ENCODE measurements at places on chromosomes 6 and 20.

DNA sequence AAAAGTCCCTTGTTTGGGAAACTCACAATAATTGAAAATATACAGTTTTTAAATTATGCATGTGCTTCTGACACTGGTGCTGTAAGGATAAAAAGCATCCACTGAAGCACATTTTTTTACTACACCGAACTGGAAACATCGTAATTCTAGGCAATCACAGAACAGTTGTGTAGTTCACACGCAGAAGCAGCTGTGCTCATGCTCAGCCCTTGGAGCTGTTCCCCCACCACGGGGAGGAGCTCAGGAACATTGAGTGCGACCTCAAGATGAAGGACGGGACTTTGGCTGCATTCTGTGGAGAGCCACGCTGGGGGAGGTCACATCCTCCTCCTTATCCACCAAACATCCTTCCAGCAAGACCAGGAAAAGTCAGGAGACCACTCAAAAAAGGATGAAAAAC, 466.3 kb upstream of the CDH4 start:
- no peak for DNase-seq

DNA sequence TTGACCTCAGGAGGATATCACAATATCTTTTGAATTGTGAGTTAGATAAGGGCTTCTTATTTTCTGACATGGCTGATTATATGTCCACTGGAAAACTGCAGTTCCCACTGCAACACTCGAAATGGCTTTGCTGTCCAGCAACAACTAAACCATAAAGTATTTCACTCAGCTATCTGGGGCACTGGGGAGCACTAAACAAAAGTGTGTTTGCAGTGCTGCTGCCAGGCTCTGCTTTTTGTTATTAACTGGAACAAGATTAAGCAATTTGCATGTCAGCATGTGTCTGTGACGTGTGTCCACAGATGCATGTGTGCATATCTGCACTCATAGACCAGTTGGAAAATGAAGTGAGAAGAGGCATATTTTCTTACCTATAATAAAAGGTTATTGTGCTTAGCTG, 107.8 kb upstream of the CCN2 start:
- DNase-seq = no peak

- DNase-seq = no peak
Observed at GRCh38 chr6:168386973-168387372, 54.0 kb upstream of the SMOC2 start.

GRCh38 chr6:50962213-50962759, 143.6 kb downstream of the TFAP2B start:
- DNase-seq = no peak
